Daoy (cell line): ENCODE measurements at places on chromosomes 5 and 9. TPM values are rescaled to one million over a fixed set of nuclear protein-coding genes. Genes with fewer than 3 reads are reported as not detected.
A peak's percentile ranks its signal among the peaks of the same experiment; 100 is the strongest.

- DNase-seq: peak; percentile 96
Observed at GRCh38 chr5:140322751-140323731, 20.1 kb upstream of the PFDN1 start.

- no peak for DNase-seq
Observed at GRCh38 chr5:99815-100214, 7.8 kb downstream of the PLEKHG4B start.

- no peak for DNase-seq
Observed at GRCh38 chr5:93599001-93599379, 16.0 kb downstream of the NR2F1 start.

The S1PR3 gene
- 13.1 and 13.7 TPM in 2 replicates for total RNA-seq

The PDCD1LG2 gene
- 6.9 and 11.5 TPM in 2 replicates for total RNA-seq
